AML-193 (cell line): ENCODE measurements at places on chromosomes 3 and 15.

- DNase-seq: no peak
Measured at GRCh38 chr3:111712294-111713167, 117.4 kb upstream of the ZBED2 start.

DNA sequence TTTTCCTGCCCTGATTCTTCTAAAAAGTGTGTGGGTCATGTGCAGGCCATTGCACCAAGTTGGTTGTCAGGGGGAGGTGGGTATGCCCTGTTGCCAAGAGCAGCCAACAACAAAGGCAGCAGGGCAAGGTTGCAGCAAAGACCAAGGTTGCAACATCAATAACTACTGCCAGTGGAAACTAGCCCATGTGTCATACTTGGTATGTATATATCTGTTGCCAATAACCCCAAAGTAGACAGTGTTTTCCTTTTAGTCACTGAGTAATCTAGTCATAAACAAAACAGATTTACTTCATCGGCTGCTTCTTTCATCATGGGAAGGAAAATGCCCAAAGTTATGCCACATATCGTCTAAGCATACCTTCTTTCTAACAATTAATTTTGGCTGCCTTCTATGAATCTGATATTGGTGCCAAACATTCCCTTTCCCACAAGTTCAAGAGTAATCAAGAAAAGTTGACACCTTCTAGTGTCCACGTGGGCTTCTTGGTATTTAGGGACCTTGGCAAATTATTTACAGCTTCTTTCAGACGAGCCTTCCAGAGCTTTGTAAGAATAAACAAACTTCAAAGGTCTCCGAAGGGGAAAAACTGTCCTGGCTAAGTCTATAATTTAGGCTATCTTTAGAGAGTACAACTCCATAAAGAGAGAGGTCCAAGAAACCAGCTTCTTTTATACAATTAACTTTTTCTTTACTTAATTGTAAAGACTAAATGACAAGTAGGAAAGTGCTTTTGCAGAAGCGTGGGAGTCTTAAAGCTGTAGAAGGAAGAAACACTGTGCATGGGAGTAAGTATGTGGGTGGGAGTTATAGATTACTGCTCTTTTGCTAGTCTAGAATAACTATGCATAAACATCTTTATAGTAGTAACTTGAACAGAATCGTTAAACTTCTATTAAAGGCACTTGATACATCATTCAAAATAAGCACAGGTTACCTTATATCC is 10.0 kb upstream of the MBNL1 start:
- peak; percentile 100 for DNase-seq

DNA sequence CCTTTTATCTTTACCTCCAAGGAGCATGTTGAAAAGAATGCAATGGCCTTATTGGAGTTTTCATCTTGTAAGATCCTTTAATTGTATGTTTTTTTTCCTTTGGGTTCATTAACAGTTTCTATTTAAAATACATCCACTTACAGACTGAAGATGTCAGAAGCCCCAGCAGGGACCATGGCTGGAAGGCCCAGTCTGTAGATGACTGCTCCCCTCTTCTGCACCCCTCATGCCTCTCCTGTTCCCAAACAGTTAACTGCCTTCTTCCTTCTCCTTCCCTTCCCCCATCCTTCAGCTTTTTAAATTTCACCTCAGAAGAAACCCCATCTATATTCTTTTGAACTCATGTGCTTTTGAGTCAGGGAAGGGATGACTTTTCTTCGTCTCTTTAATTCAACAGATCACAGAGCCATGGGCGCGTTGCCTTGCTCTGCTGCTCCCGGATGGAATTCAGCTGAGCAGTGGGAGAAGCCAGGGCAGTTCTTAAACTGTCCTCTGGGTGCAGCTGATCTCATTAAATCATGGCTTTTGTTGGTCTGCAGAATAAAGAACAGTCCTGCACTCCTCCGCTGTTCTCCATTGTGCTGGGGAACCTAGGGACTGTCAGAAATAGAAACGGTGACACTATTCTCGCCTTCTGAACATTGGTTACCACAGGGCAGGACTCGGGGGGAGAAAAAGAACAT is 71.5 kb upstream of the EIF1B start:
- DNase-seq: no peak

GRCh38 chr3:56005196-56005805 is 463.0 kb downstream of the ERC2 start:
- DNase-seq: no peak

DNA sequence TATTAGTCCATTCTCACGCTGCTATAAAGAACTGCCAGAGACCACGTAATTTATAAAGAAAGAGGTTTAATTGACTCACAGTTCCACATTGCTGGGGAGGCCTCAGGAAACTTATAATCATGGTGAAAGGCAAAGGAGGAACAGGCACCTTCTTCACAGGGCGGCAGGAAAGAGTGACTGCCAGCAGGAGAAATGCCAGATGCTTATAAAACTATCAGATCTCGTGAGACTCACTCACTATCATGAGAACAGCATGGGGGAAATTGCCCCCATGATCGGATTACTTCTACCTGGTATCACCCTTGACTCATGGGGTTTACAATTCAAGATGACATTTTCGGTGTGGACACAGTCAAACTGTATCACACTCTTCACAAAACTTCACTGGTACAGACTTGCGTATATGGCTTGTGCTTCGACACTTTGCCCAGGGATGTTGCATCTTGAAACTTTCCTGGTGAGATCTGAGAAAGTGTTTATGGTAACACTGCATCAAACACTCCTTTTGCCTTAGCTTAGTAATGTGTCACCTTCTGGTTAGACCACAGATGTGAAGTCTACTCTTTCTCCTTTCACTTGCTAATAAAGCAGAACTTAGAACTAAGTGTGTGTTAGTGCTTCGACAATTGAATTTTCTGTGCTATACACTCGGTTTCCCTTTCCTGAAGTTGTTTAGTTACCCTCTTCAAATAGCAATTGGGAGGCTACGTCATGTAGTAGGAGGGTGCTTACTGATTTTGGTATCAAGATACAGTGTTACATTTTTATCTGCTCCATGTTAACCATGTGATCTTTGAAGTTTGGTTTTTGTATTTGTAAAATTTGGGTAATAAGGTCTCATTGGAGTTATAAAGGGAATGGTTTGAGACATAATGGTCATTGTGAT is 185.7 kb downstream of the LPP start:
- DNase-seq: no peak

DNA sequence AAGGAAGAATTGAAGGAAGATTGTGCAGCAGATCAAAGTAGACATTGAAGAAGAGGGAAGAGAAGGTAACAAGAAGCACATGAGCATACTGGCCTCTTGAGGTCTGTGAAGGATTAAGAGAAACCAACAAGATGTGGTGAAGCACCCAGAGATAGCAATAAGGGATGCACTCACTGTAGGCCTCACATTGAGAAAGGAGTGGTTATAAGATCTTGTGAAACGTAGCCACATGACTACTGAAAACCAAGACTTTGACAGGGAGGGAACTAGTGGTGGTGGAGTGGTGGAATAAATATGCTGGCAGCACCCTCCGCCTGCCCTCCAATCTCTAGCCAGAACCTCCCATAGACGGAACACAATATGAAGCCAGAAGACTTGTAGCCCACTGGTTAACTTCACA is 651.2 kb downstream of the DIPK2A start:
- DNase-seq: peak; percentile 29

DNA sequence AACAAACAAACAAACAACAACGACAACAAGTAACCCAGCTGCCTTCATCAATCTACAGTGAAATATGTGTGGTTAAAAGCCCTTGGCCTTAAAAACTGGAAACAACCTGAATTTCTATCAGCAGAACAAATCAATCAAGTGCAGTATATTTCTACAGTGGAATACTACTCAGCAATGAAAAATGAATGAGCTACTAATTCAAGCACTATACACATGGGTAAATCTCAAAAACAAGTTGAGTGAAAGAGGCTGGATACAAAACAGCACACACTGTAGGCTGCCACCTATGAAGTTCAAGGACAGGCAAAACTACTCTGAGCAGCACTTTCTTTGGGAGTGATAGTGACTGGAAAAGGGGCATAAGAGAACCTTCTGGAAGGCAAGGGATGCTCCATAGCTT is 395.5 kb upstream of the PROK2 start:
- DNase-seq: no peak

- DNase-seq: no peak
Measured at GRCh38 chr15:64599716-64600115, 139.3 kb downstream of the ZNF609 start.

DNA sequence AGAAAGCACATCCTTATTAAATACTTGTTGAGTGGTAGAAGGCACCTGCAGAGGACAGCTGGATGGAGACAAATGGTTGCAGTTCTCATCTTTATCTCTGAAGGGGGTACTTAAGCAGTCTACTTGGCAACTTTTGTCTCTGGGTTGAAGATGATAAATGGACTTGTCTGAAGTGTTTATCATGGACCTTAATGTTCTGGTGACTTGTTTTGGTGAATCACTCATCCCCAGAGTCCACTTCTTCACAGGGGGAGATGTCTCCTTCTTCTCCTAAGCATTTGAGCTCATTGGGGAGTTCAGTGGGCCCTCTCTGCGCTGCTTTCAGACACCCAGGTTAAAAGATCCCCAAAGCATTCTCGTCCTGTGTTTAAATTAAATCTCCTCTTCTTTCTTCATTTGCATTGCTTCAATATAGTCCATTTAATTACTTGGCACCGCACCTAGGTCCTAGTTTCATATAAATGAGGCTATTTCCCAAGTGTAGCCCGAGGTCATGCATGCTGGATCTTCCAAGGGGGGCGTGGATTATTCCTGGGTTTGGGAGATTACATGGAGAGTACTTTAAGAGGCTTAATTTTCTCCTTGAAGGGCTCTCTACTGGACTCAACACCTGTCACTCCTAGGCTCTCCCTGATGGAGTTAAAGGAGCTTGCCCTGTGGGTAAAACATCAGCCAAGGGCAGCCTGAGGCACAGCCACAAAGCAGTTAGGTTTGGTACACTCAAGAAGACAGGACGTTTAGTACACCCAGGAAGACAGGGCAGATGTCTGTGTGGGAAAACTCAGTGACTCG is 239.3 kb upstream of the C2CD4B start:
- no peak for DNase-seq

DNA sequence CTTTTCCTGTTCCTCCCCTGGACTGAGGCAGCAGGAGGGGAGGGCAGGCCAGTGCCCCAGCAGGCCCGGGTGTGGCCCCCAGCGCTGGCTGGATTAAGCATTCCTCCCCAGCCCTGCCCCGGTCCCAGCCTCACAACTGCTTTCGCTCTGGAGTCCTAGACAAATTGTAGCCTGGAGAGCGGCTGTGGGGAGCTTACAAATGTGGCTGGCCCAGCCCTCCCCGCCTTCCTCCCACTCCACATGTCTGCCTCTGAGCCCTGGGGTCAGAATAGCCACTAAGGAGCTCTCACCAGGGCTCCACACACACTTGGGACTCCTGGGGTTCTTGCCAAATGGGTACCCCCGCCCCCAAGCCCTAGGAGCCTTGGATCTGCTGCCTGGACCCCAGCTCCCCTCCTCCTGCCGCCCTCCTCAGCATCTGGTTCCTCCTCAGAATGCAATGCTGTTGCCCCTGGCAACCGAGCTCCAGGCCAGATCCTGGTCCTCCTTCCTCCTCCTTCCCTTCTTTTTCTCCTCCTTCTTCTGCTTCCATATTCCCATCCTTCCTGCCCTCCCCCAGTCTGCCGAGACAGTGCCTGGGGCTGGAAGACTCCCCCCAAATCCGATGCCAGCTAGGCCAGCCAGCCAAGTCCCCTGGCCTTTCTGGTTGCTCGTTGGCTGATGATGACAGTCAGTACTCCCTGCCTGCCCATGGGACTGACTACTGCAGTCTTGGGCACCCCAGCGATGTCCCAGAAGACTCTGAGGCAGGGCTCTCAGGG is 91.1 kb downstream of the LINGO1 start:
- no peak for DNase-seq

DNA sequence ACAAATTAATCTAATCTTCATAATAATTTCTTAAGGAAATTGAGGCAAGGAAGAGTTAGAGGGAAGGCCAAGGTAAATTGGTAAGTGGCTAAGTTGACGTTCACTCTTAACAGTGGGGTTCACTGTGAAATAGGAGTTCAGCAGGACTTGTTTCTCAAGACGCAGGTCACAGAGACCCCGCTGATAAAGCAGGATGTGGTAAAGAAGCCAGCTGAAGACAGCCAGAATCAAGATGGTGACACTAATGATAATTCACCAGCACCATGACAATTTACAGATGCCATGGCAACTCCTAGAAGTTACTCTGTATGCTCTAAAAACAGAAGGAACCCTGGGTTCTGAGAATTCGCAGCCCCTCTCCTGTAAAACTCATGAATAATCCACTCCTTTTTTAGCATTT is 100.1 kb upstream of the CTDSPL start:
- DNase-seq: no peak

- DNase-seq: peak; percentile 60
Measured at GRCh38 chr3:27500035-27500434, 15.9 kb upstream of the SLC4A7 start.

DNA sequence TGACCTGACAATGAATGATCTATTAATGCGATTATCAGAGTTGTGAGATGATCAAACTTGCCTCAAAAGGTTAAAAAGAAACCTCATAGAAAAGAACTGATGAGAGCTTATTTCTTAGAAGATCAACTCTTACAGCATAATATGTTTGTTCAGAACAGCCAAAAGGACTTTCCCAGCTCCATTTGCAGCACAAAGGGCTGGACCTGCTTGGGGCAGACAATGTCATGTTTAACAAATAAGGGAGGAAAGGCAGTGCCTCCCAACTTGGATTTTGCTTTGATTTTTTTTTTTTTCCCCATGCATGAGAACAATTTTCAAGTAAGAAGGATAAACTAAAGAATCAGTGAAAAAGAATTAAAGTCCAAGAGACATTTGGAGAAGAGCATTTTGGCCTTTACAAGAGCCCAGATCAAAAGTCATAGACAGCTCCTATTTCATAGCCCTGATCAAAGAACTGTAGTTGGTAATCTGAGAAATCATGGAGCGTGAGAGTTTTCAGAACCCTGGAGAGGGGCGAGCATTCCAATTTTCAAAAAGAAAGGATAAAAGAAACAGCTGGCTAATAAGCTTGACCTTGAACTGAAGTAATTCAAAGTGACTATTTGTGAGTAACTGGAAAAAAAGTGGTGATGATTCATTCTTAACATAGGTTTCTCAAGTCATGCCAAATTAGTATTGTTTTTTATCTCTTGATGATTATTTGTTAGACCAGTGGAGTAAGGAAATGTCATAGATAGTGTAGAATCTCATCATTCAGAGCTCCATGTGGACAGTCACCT is 136.0 kb upstream of the CFAP20DC start:
- no peak for DNase-seq

GRCh38 chr3:186169379-186169778 is 60.5 kb upstream of the ETV5 start:
- no peak for DNase-seq

GRCh38 chr3:58271901-58272501 is 34.0 kb upstream of the RPP14 start:
- DNase-seq: peak; percentile 17

- no peak for DNase-seq
Measured at GRCh38 chr15:41263891-41264351, 32.9 kb downstream of the CHP1 start.

DNA sequence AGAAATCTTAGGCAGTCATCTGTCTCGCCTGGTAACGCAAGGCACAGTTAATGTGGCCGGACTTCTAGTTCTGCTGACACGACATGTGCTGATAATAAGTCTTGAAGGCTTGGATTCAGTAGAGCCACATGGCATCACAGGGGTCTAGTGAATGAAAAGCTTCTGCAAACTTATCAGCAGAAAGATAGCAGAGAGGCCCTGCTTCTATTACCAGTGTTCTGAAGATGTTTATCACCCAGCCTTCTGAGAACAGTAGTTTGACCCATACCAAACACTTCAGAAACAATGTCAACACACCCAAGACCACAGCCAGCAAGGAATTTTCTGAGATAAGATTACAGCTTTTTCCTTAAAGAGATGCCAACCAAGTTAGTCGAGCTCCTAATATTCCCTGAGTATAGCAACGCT is 102.7 kb upstream of the UMPS start:
- DNase-seq: no peak

GRCh38 chr3:170046269-170047132 is 8.7 kb downstream of the GPR160 start:
- DNase-seq: no peak

- no peak for DNase-seq
Measured at GRCh38 chr3:42923606-42924005, 17.7 kb downstream of the ZNF662 start.
